ENCODE measurements at places on chromosomes 7 and 10.
A peak's percentile ranks its signal among the peaks of the same experiment; 100 is the strongest.

- DNase-seq = no peak
Observed at GRCh38 chr10:89503652-89504370, 31.6 kb downstream of the SLC16A12 start.

DNA sequence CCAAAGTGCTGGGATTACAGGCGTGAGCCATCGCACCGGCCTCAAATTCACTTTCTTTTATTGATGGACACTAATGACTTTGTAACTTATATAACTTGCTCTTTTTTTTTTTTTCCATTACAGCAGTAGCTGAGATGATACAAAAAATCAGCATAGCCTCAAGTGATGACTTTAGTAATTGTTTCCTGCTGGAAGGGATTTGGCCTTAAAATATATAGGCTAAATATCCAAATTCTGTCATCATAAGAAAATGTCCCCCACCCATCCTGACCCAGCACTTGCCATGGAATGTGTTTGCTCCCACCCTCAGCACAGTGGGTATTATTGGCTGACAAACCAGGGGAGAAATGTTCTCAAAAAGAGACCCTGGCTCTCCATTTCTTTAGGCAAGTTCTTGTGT, 1264.1 kb upstream of the AUTS2 start:
- no peak for DNase-seq

GRCh38 chr10:112229096-112229495, 45.5 kb upstream of the GPAM start:
- no peak for DNase-seq

- DNase-seq = peak; percentile 27
Observed at GRCh38 chr7:36762394-36762793, 38.1 kb upstream of the AOAH start.

GRCh38 chr10:101832325-101832771, 11.3 kb downstream of the KCNIP2 start:
- DNase-seq = no peak

DNA sequence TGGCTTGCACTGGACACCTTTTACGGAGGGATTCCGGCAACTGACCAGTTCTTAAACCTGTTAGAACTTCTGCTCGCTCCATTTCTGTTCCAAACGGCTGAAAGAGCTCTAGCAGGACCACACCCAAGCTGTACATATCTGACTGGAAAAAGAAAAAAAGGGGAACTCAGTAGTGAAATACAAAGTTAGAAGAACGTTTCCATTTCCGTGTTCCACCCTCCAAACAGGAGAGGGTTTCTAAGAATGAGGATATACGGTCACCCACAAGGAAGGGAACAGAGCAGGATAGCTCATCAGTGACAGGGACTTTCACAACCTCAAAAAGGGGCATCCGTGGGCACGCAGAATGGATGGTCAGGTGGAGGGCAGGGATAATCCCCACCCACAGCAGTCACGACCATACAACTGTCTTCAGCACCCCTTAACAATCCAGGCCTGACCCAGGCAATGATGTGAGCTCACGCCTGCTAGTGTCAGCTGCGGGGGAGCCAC, 4.3 kb upstream of the ANKRD61 start:
- DNase-seq = no peak

GRCh38 chr10:59687657-59688056, 22.0 kb downstream of the SLC16A9 start:
- DNase-seq = no peak

DNA sequence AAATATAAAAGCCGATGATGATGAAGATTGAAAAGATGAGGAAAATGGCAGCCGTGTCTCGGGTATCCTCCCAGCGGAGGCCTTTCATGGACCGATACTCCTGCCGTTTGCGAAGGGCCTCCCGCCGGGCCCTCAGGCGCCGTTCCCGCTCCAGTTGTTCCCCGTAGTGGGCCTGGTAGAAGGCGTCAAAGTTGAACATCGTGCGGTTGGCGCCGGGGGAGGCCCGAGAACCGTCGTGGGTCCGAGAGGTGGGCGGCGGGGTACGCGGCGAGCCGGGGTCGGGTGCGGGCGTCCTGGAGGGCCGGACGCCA, 553 bp downstream of the DNAJC30 start:
- no peak for DNase-seq

GRCh38 chr10:67772894-67773511, 65.0 kb downstream of the DNAJC12 start:
- DNase-seq = no peak
